ENCODE measurements at places on chromosomes 6 and 20.

DNA sequence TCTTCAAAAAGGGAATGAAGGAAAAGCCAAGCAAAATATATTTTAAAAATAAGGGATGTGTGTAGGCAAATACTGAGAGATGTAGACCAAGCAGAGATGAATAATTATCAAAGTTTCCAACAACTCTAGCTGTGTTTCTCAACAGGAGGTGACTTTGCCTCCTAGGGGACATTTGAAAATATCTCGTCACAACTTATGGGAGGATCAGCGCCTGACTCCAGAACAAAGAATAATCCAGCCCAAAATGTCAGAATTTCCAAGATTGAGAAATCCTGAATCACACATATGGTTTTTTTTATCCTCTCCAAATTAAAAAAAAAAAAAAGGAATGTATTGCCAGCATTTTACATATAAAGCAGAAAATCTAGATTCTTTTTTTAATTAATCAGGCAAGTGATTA is 241.2 kb upstream of the ZFP64 start:
- DNase-seq: no peak

DNA sequence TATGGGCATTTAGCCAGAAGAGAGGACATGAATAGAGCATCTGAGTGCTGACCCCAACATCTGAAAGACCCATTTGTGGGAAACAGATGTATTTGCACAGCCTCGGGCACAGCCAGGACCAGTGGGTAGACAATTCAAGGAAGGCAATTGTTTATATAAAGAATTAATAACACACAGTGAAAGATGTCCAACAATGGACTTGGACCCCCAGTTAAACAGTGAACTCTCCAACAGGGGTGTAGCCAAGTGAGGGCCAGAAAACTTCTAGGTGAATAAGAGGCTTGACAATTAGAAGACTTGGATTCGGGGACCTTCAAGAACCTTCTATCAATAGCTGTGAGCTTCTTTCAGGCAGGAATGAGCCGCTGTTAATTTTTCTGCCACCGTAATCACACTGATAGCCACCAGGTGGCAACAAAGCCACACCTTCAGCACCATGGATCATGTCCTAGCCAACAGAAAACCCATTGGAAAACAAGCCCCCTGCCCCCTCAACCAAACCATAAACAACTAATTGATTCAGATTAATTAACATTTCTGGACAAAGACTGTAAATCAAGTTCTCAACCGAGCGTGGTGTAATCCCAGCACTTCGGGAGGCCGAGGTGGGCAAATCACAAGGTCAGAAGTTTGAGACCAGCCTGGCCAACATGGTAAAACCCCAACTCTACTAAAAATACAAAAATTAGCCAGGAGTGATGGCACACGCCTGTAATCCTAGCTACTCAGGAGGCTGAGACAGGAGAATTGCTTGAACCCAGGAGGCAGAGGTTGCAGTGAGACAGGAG is 8.8 kb upstream of the SRSF6 start:
- peak; percentile 17 for DNase-seq

- no peak for DNase-seq
Observed at GRCh38 chr6:31888276-31889258, 8.9 kb downstream of the EHMT2 start.

DNA sequence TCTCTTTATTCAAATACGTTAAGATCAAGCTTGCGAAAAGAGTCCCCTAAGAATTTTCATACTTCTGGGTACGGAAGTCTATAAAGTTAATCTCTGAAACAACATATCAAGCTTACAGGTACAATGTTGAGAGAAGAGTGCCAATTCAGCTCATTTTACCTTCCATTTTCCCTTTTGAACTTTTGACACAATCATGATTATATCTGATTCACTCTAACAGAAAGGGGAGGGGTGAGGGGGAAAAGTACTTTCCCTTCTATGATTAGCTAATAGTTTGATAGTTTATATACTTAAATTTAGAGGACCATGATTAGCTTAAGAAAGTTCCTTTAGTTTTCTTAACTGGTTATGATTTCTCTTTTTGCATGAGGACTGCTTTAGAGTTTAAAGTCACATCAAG is 33.5 kb downstream of the SNX3 start:
- no peak for DNase-seq

DNA sequence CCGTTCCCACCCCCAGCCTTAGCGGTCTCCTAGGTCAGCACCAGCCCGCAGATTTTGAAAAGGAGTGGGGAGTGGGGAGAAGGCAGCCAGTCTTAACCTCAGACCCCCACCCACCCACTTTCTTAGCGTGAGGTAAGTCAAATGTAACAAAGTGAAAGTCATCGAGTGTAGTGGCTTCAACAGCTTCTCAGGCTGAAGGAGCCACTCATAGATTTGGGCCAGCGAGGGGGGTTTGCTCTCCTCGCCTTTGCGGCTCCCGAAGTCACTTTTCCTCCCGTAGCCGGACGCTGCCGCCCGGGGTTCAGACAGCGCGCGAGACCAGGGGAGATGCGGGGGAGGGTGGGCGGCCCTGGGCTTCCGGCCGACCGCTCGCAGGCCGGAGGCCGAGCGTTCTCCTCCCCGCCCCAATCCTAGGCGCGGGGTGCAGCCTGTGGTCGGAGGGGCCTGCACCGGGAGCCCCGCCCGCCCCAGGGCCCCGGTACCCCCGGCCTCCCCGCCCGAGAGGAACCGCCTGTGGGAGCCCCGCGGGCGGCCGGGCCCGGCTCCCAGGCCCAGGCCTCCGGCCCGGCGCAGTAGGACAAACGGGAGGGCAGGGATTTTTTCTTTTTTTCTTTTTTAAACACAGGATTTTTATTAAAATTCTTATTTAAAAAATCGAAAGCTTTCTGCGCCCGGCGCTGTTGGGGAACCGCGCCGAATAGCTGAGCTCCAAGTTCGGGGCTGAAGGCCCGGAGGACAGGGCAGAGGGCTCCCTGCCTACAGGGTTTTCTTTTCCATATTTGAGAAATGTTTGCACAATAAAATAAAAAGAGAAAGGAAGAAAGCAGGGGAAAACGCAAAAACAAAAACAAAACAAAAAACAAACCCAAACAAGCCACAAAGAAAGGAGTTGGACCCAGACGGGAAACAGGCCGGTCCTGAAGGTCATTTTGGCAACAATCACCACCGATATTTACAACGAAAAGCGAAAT is 3.2 kb downstream of the NKX2-2 start:
- no peak for DNase-seq

DNA sequence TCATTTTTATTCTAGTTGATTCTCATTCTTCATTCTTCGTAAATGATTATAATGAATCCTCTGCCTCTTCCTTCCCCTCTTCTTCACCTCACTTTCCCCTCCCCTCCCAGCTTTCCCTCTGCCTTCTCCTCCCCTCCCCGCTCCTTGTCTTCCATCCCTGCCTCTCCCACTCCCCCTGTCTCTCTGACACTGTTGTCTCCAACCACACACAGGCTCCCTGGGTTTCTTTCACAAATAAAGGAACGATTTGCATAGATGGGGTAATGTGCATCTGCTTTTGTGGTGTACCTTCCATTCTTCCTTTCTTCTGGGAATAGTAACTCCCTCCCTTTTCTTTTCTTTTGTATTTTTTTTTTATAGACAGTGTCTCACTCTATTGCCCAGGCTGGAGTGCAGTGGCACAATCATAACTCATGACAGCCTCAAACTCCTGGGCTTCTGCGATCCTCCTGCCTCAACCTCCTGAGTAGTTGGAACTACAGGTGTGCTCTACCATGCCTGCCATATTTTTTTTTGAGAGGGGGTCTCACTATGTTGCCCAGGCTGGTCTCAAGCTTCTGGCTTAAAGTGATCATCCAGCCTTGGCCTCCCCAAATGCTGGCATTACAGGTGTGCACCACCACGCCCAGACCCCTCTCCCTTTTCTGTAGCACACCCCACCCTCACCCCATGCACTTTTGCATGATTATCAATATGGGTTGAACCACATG is 318.6 kb downstream of the PRKN start:
- no peak for DNase-seq

DNA sequence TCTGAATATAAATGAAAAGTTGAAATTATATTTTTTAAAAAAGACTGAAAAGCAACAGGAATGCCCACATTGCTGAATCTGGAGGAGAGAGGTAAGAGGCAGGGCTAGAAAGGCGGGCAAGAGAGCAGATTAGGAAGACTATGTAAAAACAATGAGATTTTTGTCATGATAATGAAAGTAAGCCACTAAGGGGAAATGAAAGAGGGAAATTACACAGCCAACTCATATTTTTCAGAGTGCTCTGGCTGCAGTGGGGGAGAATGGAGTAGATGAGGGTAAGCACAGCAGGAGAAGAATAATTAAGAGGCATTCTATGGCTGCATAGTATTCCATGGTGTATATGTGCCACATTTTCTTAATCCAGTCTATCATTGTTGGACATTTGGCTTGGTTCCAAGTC is 281.9 kb downstream of the PKHD1 start:
- no peak for DNase-seq

- no peak for DNase-seq
Observed at GRCh38 chr20:3398681-3399252, 8.7 kb downstream of the DNAAF9 start.

DNA sequence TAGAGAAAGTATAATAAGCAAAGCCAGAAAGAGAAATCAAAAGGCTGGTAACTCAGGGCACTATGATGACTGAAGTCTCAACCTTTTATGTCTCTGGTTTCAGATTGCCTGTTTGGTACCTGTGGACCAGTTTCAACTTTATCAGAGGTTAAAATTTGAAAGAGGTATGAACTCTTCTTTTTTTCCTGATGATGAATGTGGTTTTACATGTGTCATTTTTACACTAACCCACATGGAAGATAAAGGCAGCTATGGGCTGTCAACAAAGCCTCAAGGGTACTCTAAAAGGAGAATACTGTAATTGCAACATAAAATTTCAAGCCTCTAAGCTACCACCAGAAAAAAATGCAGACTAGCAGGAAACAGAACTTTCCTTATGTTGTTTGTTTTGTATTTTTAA is 52.4 kb downstream of the RNF144B start:
- no peak for DNase-seq

DNA sequence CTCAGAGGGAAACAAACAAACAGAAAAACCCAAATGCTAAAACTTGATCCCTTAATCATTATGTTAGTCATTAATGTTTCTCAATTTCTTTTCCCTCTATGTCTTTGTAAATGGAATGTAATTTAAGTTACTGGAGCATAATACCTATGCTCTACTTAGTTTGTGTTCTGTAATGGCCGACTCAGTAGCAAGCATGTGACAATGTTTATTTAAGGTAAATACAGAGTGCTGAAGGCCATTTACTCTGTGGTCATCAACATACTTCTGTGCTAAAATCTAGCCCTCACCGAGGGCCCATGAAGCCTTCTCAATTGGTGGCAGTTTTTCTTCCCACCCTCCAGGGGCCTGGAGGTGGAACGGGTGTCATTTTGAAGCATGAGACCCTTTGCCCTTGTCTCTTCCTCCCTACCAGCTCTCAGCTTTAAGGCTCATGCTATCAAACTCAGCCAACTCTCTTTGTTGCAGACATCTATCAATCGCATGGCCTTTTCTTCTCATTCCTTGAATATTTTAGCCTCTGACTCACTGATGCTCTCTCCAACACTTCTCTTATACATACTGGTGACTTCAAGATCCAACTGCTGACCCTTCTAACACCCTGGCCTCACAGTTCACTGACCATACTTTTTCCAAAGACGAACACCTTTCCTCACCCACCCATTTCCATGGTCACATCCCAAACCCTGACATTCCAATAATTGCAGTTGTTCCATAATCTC is 48.2 kb downstream of the STX7 start:
- no peak for DNase-seq

DNA sequence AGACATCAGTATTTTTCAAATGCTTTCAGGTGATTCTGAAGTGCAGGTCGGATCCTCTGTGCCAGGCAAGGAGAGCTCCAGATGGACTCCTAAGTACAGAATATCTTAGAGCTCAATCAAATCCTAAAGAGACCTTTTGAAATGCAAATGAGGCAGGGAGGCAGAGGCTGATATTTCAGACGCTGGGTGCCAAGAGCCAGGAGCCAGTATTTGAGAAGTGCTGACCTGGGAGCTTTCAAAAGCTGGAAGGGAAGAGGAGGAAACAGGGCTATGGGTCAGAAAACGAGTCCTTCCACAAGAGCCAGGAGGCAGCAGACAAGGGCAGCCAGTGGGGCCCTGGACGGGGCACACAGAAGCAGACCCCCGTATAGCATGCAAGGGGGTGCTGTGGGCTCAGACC is 46.1 kb upstream of the DSN1 start:
- DNase-seq: no peak

DNA sequence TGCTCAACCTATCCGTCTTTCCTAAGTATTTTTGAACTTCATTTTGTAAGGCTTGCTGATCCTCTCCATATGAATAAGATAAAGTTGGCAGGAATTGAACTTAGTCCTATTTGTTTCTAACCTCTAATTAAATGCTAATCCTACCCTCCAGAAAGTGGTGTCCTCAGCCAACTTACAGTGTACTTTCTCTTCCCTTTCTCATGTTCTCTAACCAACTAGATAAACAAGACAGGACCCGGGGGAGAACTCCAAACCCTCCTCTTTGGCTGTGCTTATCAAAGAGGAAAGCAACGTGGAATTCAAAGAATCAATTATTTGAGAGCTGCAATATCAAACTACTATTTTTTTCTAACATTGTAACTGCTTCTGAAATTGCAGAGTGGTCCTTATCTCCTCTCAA is 56.5 kb upstream of the NRSN1 start:
- no peak for DNase-seq

DNA sequence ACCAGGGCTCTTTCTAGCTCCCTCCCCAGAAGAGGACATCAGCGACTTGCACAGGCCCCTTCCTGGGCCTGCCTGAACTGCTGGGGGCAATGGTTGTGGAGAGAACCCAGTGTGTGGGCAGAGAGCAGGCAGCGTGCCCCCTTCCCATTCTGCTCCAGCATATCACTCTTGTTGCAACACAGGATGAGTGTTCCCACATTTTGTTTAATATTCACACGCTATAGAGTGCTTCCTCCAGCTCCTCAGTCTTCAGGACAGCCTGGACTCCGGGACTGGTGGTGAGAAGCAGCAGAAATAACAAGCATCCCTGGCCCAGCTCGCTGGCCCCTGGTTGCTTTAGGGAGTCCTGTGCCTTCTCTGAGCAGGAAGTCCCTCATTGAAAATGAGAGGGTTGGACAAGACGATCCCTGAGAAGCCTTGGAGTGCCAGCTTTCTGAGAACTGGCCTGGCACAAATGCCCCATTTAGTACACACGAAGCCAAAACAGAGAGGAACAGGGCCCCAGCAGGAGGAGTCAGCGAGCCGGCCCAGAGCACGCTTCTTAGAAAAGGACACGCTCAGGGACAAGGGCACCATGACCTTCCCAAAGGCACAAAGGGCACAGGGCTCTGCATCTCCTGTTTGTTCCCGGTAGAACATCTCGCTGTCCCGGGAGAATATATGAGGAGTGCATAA is 84.2 kb upstream of the FOXC1 start:
- no peak for DNase-seq
